ENCODE measurements at places on chromosomes 2 and 18. TPM values are rescaled to one million over a fixed set of nuclear protein-coding genes. Genes with fewer than 3 reads are reported as not detected.
A peak's percentile ranks its signal among the peaks of the same experiment; 100 is the strongest.

The PAX8 gene
- total RNA-seq: 2.0 TPM

- peaks cover 4% of the 10 kb centered on the region for H3K36me3 ChIP-seq
- DNase-seq: peak; percentile 45
- H3K4me1 ChIP-seq: peaks cover 24% of the 10 kb centered on the region
- H3K4me3 ChIP-seq: no peak overlapping the region
Observed at GRCh38 chr2:147288131-147288530, 556.7 kb upstream of the ACVR2A start.

GRCh38 chr2:8817221-8817620, 20.2 kb downstream of the KIDINS220 start:
- no peak for DNase-seq
- H3K4me1 ChIP-seq: no peaks in the 10 kb centered on the region
- peaks cover 7% of the 10 kb centered on the region for H3K36me3 ChIP-seq
- H3K27ac ChIP-seq: no peak overlapping the region
- no peak overlapping the region for H3K4me3 ChIP-seq

DNA sequence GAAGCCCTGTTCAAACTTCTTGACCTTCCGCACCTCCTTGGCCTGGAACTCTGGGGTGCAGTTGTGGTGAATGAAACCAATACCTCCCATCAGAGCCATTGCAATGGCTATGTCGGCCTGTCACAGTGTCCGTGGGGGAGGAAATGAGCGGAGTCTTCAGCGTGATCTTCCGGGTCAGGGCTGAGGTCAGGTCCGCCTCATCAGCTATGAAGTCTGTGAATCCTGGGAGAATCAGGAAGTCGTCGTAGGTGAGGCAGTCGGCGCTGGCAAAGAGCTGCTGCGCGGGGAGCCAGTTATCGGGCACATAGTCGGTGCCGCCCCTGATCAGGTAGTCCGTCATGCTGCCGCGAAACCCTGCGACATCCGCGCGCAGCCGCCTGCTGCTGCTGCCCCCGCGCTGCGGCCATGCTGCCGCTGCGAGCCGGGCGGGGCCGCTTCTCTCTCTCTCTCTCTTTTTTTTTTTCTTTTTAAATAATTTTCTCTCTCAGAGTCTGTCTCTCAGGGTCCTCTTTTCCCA, 154.1 kb upstream of the ZSWIM2 start:
- no peak for DNase-seq
- H3K4me1 ChIP-seq: no peaks in the 10 kb centered on the region
- H3K36me3 ChIP-seq: no peaks in the 10 kb centered on the region
- H3K27me3 ChIP-seq: peaks cover 2% of the 10 kb centered on the region
- no peak overlapping the region for H3K4me3 ChIP-seq
- H3K27ac ChIP-seq: no peak overlapping the region

- peaks cover 62% of the 10 kb centered on the region for H3K4me1 ChIP-seq
- no peak for DNase-seq
- peak overlapping the region; percentile 62 for H3K4me3 ChIP-seq
- peak overlapping the region; percentile 98 for H3K27ac ChIP-seq
- H3K27me3 ChIP-seq: no peaks in the 10 kb centered on the region
Observed at GRCh38 chr2:226838722-226839121, 2.9 kb downstream of the RHBDD1 start.

The ARID5A gene
- 349 TPM for total RNA-seq

The KIF5C gene
- 18.6 TPM for total RNA-seq

DNA sequence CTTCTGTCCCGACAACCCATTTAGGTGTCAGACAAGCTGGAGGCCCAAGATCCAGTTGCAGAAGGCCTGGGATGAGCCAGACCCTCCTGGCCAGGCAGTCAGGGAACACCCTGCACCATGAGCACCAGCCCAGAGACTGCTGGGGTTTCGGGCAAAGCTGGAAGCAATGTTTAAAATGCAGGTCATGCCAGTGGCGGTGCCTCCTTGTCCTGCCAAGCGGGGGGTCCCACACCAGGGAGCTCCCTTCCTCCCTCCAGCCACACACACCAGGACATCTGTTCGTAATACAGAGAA, 230.2 kb downstream of the ATAD2B start:
- DNase-seq: no peak
- H3K4me3 ChIP-seq: no peak overlapping the region
- H3K36me3 ChIP-seq: peaks cover 4% of the 10 kb centered on the region
- no peaks in the 10 kb centered on the region for H3K27me3 ChIP-seq
- no peaks in the 10 kb centered on the region for H3K4me1 ChIP-seq

DNA sequence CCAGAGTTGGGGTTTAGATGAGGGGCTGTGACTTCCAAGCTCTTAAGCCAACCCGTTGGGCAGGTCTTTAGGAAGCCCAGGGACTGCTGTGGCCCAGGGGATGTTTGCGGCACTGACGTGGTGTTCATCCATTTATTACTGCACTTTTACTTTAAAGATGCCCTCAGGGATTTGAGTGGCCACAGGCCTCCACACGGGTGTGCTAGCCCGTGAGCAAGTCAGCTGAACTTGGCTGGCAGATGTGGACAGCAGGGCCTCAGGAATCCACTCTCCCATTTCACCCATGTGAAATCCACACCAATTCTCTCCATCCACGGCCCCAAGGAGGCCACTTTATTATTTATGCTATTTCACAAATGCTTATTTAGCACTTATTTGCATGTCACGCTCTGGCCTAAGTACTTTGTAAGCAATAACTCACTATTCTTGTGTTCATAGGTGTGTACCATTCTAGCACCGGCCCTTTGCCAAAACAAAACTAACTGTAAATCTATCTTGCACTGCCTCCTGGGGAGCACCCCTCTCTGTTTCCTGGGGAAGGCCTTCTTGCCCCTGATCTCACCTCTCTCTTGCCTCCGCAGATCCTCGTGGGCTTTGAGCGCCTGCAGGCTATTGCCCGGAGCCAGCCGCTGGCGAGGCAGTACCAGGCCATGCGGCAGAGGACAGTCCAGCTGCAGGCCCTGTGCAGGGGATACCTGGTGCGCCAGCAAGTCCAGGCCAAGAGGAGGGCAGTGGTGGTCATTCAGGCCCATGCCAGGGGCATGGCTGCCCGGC, 39.1 kb upstream of the GPR17 start:
- no peak overlapping the region for H3K4me3 ChIP-seq
- no peaks in the 10 kb centered on the region for H3K27me3 ChIP-seq
- peaks cover 7% of the 10 kb centered on the region for H3K4me1 ChIP-seq
- DNase-seq: peak; percentile 1
- peaks cover 2% of the 10 kb centered on the region for H3K36me3 ChIP-seq
- no peak overlapping the region for H3K27ac ChIP-seq
